ENCODE measurements at places on chromosomes 3 and 15.
A peak's percentile ranks its signal among the peaks of the same experiment; 100 is the strongest.

GRCh38 chr15:52584414-52584813 lies 15.6 kb upstream of the ARPP19 start:
- DNase-seq, result no peak

GRCh38 chr3:130741946-130742610 lies 4.6 kb downstream of the PIK3R4 start:
- DNase-seq, result no peak

DNA sequence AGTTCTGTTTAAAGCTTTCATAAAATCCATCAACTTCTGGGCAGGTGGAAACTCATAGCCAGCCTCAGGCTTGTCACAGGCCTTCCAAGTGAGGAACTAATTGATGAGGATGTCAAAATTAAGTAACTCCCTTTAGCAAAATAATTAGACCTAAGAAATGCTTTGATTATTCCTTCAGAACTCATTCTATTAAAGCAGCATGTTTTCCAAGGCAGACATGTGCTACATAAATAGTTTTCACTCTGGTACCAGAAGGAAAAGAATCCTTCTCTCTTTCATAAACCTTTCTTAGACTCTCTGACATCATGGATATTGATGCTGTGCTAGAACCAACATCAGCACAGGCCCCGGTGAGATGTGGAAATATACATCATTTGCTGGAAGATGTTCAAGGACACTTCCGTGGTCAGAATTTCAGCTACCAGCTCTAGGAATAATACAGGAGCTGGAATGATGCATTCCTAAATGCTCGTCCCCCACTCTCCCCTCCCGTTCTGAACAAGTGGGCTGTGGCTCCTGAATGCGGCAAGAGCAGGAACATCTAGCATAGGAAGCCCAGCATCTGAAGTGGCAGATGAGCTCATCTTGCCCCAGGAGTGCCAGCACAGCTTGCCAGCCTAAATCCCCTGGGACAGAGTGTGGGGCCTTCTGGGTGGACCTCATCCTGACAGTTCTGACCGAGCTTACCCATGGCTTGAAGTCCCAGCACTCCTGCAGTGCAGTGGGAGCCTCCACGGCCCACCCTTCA lies 82.4 kb downstream of the WWTR1 start:
- DNase-seq, result peak; percentile 62

- DNase-seq, result peak; percentile 14
Measured at GRCh38 chr15:81530271-81530691, 156.3 kb upstream of the TMC3 start.

DNA sequence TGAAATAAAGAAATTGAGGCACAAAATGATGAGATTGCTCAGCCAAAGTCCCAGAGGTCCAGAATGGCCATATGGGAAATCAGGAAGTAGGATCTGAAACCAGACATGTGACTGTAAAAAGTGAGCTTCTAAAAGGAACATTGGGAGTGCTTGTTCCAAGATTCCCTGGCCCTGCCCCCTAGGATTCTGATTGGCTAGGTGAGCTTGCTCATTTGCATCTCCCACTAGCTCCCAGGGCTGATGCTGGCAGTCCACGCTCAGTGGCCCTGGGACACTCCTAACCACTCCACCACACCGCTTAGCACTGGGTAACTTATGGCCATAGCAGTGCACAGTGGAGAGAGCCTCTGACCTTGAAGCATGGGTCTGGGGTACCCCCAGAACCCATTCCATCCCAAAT lies 326.7 kb downstream of the NTRK3 start:
- no peak for DNase-seq

- no peak for DNase-seq
Measured at GRCh38 chr3:95289295-95289694, 1226.4 kb downstream of the NSUN3 start.

DNA sequence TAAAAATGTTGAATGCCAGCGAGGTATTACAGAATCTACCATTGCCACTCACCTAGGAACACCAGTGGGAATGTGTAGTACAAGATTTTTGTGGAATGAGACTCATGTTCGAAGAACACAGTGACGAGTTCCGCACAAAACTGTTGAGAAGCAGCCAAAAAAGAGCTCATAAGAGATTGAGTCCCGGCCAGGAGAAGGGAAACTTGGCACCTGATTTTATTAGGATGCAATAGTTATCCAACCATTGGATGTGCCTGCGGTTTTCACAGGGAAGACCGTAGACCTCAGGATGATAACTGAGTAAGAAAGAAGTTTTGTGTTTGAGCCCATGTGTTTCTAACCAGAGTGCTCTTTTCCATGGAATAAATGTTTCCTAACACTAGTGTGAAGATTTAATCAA lies 88.9 kb downstream of the PTPRG start:
- no peak for DNase-seq

GRCh38 chr15:76059320-76060117 lies at the start of gene TMEM266:
Gene TMEM266, plus strand, starts transcription at chr15:76059985. Its CDS starts 74,279 bp downstream, at chr15:76134264.
- DNase-seq, result peak; percentile 72

DNA sequence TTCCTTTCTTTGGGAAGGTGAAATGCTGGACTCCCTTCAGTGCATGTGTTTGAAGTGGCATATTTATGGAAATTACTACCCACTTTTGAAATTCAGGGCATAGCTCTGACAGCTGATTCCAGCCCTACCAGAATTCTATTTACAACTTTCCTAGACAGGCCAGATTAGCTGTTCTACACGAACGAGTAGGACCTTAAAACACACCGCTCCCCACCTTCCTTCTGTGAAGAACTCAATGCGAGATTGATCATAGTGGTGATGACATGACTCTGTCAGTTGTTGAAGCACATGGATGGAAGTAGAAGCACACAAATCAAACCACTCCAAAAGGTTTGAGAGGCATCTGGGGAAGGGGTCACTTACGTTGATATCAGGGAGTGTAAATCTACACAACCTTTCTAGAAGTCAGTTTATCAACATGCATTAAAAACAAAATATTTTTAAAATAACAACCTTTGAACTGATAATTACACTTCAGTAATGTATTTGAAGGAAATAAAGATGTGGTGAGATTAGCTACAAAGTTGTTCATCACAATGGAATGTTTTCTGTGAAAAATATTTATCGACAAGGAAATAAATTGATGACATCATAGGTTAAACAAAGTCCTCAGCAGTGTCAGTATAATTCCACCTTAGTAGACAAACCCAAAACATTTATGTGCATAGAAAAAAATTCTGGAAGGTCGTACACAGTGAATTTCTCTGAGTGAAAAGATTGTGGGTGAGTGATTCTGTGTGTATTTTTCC lies 29.8 kb downstream of the RARB start:
- no peak for DNase-seq

- peak; percentile 66 for DNase-seq
Measured at GRCh38 chr3:166125179-166125578, 288.0 kb upstream of the BCHE start.

- DNase-seq, result no peak
Measured at GRCh38 chr3:71578054-71578751, 5.3 kb downstream of the FOXP1 start.

DNA sequence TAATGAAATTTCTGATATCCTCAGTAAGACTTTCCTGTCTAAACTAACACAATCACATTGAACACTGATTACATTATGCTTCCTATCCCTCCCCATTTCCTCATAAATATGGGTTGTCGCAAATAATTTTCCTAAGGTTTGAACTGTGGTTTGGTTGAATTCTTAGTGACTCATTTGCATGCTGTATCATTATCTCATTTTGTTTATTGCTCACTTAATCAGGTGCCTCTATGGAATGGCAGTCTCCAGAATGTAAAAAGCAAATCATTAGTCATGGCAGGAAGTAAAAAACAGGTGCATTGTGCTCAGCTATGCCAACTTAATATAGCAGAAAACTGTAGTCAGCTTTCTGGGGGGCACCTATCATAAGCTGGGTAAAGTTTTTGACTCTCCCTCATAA lies 216.0 kb upstream of the ZBTB20 start:
- DNase-seq, result no peak

- DNase-seq, result no peak
Measured at GRCh38 chr3:110405830-110406585, 665.6 kb upstream of the NECTIN3 start.

- DNase-seq, result no peak
Measured at GRCh38 chr15:22806156-22806555, 19.7 kb downstream of the NIPA1 start.

DNA sequence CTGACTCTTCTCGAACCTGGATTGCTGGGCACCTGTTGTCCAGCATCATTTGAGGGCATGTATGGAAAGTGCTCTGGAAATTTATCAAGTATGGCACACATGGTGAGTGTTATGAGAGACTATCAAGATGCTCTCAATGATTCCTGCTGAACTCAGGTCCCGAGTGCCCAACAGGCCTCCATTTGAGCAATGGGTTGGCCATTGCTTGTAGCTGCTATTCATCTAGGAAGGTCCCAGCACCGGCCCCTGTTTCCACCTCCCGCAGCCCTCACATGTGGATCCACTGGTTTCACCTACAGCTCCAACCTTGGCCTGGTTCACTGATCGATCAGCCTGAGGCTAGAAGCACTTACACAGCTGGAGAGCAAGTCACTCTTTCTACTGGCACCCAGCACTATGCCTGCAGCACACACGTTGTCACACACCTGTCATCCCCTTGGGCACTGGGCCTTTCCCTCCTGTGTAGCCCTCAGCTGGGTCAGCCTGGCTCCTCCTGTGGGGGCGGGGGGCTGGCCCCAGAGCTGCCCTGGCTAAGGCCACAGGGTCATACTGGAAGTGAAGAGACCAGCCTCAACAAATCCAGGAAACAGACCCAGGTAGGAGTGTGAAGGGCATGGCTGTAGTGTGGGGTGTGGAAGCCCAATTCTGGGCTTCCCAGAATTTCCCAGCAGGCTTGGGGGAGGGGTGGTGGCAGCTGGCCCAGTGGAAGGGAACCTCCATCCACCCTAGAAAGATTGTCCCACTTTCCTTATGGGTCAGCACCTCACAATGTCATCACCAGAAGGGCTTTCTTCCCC lies 41.7 kb upstream of the SMAD3 start:
- DNase-seq, result no peak

DNA sequence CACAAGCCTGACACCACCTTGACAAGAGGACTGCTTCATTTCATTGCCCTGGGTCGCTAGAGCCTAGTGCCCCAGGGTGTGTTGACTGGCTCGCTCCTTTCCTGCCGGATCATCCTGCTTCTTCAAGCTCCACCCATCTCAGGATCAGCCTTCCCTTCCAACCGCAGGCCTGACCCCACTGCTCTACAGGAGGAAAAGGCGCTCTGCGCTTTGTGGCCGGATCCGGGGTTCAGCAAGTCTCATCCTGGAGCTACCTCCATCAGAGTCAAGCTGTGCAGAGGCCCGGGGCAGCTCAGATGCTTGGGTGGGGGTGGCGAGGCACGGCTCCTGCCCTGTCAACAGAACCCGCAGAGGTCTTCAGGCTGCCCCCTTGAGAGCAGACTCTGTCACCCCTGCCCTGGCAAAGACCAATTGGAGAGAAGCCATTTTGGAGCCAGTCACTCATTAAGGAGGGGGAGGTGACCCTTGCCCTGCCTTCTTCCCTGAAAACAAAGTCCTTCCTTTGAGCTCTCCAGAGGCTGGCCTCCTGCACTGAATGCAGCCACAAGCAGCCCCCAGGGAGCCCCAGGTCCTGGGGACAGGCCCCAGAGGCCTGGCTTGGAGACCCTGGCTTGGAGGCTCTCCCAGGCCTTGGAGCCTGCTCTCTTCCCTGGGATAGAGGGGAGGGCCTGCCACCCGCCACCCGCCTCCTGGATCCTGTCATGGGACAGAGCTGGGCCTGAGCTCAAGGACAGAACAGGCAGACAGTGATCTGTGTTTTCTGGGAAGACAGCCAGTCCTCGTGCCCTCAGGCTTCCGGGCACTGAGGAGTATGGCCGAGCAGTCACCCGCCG lies 80.3 kb downstream of the CPN2 start:
- DNase-seq, result peak; percentile 81
